ENCODE measurements at places on chromosomes 13 and 19.

- DNase-seq, result no peak
Measured at GRCh38 chr19:18756896-18757295, 34.2 kb downstream of the COMP start.

DNA sequence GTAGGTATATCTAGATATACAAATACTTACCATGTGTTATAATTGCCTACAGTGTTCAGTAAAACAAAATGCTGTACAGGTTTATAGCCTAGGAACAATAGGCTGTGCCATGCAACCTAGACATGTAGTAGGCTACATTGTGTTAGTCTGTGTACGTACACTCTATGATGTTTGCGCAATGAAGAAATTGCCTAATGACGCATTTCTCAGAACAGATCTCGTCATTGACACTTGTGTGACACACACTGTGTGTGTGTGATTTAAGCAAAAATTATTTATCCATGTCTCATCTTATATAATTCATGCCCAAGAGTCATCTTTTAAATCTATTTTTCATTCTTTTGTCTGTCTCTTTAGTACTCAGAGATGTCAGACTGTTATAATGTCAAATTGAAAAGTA lies 1888.8 kb upstream of the PCDH20 start:
- DNase-seq, result no peak

- DNase-seq, result no peak
Measured at GRCh38 chr13:46953331-46953730, 56.5 kb upstream of the HTR2A start.

DNA sequence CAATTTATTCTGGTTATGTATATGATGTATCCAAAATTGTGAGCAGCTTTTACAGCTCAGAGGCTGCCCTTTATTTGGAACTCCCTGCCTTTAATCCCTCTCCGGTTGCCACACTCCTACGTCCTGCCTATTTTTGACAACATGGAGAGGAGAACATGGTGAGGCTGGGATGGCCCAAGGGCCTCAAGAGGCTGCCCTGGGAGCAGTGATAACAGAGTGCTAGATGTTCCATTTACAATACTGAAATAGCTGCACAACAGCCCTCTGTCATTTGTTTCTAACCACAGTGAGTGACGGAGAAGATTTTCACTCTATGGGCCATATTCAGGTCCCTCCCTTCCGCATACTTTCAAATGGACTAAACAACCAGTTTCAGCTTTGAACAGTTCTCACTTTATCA lies 33.4 kb downstream of the STARD13 start:
- DNase-seq, result no peak

DNA sequence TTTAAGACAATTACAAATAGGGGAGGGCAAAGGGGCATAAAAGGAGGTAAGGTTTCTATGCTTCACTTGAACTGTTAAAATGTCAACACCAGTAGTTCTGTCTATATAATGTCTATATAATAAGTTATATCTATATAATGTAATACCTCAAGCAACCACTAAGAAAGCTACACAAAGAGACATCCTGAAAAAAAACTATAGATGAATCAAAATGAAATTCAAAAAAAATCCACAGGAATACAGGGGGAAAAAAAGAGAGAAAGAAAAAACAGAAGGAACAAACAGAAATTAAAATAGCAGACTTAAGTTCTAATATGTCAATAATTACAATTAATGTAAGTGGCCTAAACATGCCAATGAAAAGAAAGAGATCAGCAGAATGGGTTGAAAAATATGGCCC lies 186.0 kb downstream of the KCTD15 start:
- no peak for DNase-seq

- peak; percentile 90 for DNase-seq
Measured at GRCh38 chr19:19185853-19186740, 5.9 kb downstream of the BORCS8 start.

DNA sequence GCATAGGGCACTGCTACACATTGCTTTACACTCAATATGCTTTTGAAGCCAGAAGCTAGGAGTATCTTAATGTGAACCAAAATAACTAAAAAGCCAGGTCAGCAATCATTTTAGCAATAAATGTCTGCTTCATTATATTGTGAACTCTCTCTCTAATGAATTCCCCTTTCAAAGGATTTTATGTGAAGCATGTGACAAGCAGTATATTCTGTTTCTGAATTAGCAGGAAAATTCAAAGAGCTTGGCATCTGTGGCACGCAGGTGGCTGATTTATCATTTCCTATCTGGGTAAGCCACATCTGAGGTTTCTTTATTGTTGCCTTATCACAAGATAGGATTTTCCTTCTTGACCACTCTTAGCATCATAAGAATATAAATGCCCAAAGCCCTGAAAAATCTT lies 56.8 kb upstream of the KLF12 start:
- no peak for DNase-seq

- no peak for DNase-seq
Measured at GRCh38 chr13:95608640-95609323, 35.7 kb downstream of the DZIP1 start.

DNA sequence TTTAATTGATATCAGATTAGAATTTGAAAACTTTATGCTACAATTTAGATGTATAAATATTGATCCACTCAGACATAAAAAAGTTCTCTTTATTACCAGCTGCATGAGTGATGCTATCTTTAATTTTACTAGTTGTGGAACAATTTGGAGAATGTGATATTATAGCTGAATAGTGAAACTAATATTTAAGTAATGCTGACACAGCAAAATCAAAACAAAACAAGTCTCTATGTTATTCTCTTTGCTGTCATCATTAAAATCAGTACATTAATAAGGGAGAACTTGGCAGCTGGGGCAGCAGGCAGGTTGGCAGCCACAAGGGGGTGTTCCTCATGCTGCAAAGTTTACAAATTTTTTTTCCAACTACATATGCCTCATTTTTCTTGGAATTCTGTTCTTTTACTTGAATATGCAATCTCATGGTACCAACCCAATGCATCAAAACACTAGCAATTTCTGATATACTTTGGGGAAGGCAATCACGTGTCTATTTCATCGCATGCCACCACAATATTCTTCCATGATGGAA lies 585.3 kb downstream of the FGF9 start:
- no peak for DNase-seq

DNA sequence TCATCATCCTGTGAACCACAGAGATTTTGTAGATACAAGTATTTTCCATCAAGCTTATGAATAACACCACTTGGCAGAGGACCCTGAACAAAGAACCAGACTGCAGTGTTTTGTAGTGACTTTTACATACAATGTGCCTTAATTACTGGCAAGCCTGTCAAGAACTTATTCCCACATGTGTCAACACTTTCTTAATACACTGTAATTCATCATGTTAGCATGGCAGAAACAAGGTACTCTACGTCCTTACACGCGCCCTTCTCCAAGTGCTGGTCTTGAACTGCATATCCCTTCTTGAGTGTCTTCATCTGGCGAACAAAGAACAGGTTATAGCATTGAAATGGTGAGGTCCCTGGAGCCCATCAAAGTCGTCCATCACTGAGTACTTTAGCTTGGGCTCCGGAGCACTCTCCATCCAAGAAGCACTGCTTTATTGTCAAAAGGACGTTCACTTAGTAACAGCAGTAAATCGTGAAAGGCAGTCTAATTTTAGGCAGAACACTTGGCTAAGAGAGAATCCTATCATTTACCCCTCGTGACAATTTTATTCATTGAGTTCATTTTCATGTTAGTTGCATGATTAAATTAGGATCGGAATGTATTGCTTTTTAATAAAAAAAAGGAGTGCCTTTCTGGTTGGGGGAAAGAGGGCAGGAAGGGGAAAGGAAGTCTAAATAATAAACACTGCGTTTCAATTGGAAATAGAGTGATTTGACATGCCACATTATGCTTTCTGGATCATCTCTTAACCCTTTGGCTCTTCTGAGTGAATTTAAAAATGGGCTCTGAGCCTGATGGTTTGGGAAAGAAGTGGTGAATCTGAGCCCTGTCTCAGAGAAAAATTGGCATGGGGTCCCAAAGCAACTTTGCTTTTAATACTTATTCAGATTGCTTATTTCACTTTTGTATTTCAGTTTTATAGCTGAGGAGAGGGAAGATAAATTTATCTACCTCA lies 376.1 kb downstream of the DLEU7 start:
- no peak for DNase-seq

DNA sequence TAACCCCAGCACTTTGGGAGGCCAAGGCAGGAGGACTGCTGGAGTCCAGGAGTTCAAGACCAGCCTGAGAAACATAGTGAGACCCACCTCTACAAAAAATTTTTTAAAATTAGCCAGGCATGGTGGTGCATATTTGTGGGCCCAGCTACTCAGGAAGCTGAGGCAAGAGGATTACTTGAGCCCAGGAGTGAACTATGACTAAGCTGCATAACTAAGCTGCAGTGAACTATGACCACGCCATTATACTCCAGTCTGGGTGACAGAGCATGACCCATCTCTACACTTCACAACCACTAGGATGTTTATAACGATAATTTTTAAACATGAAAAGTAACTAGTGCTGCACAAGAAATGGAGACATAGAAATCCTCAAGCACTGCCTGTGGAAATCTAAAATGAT lies 352.7 kb upstream of the SGCG start:
- no peak for DNase-seq

DNA sequence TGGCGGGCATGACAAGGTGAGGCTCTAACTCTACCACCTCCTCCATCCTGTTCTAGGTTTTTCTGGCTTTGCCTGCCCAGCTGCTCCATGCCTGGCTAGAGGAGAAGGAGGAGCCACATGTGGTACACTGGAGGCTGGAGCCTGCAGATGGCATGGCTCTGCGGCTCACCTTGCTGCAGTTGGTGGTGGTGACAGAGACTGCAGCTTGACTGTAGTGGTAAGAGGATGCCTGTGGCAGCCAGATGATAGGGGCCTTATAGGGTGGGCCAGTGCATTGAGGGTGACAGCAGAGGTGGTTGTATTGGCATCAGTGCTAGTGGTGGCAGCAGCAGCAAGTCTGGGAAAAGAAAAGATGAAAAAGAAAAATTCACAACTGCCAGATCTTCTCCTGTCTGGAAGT lies 146.2 kb downstream of the TNFRSF19 start:
- DNase-seq, result no peak

DNA sequence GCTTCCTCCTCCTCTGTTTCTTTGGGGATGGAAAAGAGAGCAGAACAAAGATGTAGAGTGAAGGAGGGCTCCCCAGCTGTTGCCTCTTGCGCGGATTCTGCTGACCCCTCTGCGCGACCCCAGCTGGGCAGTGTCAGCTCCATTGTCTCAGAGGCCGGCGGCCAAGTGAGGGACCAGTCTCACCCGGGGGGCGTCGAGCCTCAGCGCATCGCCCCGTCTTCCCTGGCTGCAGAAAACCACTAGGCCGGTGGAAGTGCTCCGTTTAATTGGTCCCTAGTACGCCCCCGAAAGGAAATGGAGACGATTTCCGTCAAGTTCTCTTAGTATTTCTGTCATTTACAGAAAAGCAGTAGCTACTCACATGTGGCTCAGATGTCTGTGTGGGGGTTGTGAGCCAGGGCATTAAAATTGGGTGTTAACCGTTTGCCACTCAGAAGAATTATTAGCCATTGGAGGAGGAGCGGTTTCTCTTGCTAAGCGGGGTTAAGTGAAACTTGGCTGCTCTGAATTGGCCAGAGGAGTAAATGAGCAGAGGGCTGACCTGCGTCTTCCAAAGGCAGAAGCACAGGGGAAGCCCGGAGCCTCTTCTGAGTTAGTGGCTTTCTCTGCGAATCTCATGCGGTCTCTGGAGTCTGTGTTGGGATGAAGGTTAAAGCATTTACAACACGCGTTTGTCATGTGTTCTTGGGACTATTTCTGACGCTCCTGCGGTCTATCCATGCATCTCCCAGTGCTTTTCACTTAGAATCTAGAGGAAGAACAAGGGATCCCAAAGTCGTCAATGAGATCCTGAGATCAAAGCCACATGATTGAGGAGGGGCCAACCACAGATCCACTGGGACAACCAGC lies 132.8 kb upstream of the MYO16 start:
- DNase-seq, result no peak

GRCh38 chr19:3474010-3474409 lies 6.3 kb downstream of the SMIM24 start:
- no peak for DNase-seq

- no peak for DNase-seq
Measured at GRCh38 chr13:78659450-78659730, 435 bp upstream of the OBI1 start.

- DNase-seq, result peak; percentile 49
Measured at GRCh38 chr19:47228937-47229675, 1.9 kb downstream of the BBC3 start.

DNA sequence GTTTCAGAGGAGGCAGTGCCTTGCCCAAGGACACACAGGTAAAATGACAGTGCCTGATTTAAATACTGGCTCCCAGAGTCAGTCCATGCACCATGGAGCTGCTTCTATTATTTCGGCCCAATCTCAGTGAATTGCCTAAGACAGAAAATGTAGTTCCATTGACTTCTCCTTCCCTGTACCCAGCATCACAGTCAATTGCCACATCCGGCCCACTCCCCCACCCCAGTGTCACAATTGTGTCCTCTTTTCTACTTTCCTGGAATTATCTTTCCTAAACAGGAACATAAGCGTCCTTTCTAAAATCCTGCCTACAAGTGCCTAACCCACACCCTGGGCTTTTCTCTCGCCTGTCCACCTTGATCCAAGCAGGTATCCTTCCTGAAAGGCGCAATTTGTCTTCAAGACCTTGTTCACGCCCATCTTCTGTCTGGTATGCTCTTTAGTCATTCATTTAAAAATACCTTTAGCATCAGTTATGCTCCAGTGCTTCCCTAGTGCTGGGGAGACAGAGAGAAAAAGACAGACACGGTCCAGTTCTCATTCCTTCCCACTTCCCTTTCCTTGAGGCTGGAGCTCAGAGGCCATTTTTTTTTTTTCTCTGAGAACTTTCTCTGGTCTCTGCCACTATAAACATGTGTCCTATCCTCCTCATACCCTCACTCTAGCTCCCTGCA lies 411.4 kb downstream of the LIG4 start:
- DNase-seq, result no peak

DNA sequence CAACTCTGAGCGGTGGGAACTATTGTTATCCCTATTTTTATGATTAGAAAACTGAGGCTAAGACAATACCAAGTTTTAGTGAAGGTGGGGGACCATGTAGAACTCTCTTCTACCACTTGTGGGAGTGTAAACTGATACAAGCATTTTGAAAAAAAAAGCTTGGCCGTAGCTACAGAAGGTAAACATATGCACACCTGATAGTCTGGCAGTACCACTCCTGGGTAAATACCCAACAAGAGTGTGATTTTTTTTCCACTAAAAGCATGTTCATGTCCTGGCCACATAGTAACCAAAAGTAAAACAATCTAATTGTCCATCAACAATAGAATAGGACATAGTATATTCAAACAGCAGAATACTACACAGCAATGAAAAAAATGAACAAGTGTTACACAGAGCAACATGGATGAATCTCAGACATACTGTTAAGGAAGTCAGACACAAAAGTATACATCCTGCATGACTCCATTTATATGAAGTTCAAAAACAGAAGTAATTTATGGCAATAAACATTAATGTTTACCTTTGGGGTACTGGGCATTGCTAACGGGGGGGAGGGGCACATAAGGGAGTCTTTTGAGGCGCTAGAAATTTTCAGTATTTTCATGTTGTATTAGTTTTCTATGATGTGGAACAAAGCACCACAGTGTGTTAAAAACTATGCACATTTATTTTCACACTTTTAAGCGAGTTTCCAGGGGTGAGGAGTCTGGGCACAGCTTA lies 6.4 kb upstream of the SPATA13 start:
- no peak for DNase-seq

DNA sequence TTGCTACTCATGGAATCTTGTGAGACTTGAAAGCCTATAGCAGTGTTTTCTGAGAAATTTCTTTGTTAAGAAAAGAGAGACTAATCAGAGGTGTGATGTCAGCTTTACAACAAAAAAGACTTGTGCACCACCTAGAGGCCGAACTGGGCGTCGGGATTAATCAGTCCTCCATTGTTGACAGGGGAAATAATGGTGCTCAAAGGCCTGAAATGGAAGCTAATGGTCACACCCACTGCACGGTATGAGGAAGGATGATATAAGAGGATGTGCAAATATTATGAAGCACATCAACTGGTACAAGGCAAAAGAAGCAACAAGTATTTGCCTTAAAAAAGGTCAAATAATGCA lies 480.2 kb upstream of the MIR17HG start:
- DNase-seq, result peak; percentile 91
